ENCODE measurements at places on chromosomes 3 and 15.
A peak's percentile ranks its signal among the peaks of the same experiment; 100 is the strongest.

DNA sequence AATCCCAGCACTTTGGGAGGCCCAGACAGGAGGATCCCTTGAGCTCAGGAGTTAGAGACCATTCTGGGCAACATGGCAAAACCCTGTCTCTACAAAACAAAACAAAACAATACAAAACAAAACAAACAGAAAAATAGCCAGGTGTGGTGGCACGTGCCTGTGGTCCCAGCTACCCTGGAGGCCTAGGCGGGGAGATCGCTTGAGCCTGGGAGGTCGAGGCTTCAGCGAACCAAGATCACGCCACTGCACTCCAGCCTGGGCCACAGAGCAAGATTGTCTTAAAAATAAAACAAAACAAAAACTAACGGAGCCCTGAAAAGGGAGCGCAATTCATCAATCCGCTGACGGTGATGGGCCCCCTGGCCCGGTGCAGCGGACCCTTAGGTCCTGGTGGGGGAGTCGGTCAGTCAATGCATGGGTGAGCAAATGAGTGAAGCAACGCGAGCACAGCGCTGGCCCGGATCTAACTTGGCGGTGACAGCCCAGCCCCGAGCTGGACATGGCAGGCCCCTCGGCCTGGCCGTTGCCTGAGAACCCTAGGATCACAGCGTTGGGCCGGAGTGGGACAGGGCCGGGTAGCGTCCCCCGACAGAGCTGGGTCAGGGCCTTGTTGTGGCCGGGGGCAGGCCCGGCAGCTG lies 52.4 kb upstream of the BLM start:
- no peak for DNase-seq

GRCh38 chr3:85164436-85164835 lies 205.6 kb downstream of the CADM2 start:
- no peak for DNase-seq

GRCh38 chr3:56800130-56800831 lies 1.5 kb downstream of the ARHGEF3 start:
- DNase-seq: peak; percentile 82

GRCh38 chr3:195204360-195205163 lies 66.4 kb downstream of the XXYLT1 start:
- DNase-seq: no peak

- no peak for DNase-seq
Observed at GRCh38 chr15:100297812-100298211, 44.0 kb downstream of the ADAMTS17 start.

Measured in activated naive CD8-positive, alpha-beta T cell treated with anti-CD3 and anti-CD28 coated beads for 36 hours (primary cell).